ENCODE measurements at places on chromosomes 7 and 10. TPM values are rescaled to one million over a fixed set of nuclear protein-coding genes. Genes with fewer than 3 reads are reported as not detected.
A peak's percentile ranks its signal among the peaks of the same experiment; 100 is the strongest.

GRCh38 chr10:122176232-122177213 lies 94.6 kb upstream of the BTBD16 start:
- H3K4me3 ChIP-seq = no peak overlapping the region
- no peak for DNase-seq
- H3K4me1 ChIP-seq = peaks cover 34% of the 10 kb centered on the region
- H3K27me3 ChIP-seq = no peaks in the 10 kb centered on the region
- no peak overlapping the region for H3K27ac ChIP-seq
- H3K36me3 ChIP-seq = no peaks in the 10 kb centered on the region

DNA sequence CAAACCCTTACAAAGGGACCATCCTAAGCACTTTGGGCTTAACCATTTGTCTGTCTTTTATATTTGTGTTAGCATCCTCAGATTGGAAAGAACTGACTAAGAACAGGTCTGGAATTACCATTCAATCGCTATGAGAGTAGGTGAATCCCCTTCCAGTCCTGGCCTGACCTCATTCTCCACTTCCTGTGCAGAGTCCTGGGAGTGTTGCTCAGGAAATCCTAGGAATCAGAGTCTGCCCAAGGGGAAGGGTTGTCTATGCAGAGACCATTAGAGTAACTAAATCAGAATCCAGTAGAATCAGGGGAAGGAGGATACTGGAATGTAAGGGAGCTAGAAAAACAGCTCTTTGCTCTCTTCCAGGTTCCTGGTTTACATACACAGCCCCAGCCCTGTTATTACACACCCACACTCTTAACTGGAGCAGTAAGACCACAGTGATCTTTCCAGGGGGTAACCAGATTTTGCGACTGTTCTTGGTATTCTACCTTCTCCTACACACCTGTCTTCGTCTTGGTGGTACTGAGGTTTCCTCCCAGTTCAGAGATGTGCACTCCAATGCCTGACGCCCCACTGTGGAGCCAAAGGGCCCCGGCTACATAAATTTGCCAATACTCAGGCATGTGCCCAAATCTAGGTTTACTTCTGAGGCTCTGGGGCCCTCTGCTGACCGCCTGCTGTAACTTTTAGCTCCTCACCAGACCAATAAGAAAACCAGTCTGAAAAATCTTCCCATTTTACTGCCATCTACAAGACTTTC lies 103.7 kb downstream of the RNF216 start:
- peaks cover 60% of the 10 kb centered on the region for H3K4me1 ChIP-seq
- peak overlapping the region; percentile 58 for H3K27ac ChIP-seq
- H3K27me3 ChIP-seq = no peaks in the 10 kb centered on the region
- H3K36me3 ChIP-seq = no peaks in the 10 kb centered on the region
- H3K4me3 ChIP-seq = no peak overlapping the region

GRCh38 chr7:24255139-24255538 lies 28.9 kb upstream of the NPY start:
- no peaks in the 10 kb centered on the region for H3K4me1 ChIP-seq
- H3K27me3 ChIP-seq = peaks cover 5% of the 10 kb centered on the region
- no peak for DNase-seq
- no peak overlapping the region for H3K4me3 ChIP-seq
- no peak overlapping the region for H3K27ac ChIP-seq

GRCh38 chr7:28599411-28599810 lies 187.1 kb downstream of the CREB5 start:
- no peaks in the 10 kb centered on the region for H3K4me1 ChIP-seq
- no peaks in the 10 kb centered on the region for H3K36me3 ChIP-seq
- no peaks in the 10 kb centered on the region for H3K27me3 ChIP-seq
- no peak for DNase-seq

GRCh38 chr10:127937915-127938463 lies 31.1 kb downstream of the PTPRE start:
- no peaks in the 10 kb centered on the region for H3K36me3 ChIP-seq
- no peak overlapping the region for H3K4me3 ChIP-seq
- no peak overlapping the region for H3K27ac ChIP-seq
- no peak for DNase-seq

- no peaks in the 10 kb centered on the region for H3K27me3 ChIP-seq
- no peak overlapping the region for H3K27ac ChIP-seq
- H3K4me1 ChIP-seq = no peaks in the 10 kb centered on the region
- H3K36me3 ChIP-seq = no peaks in the 10 kb centered on the region
- H3K4me3 ChIP-seq = no peak overlapping the region
These were observed 41.0 kb upstream of the CDK6 start for GRCh38 chr7:92877367-92877766.

- H3K27me3 ChIP-seq = no peaks in the 10 kb centered on the region
- no peaks in the 10 kb centered on the region for H3K4me1 ChIP-seq
- no peak overlapping the region for H3K27ac ChIP-seq
- H3K36me3 ChIP-seq = peaks cover 3% of the 10 kb centered on the region
- H3K4me3 ChIP-seq = no peak overlapping the region
- no peak for DNase-seq
These were observed 16.2 kb downstream of the KIFBP start for GRCh38 chr10:69004821-69005220.

GRCh38 chr7:11341285-11341944 lies 367.7 kb downstream of the PHF14 start:
- no peak overlapping the region for H3K27ac ChIP-seq
- no peaks in the 10 kb centered on the region for H3K4me1 ChIP-seq
- DNase-seq = no peak
- no peaks in the 10 kb centered on the region for H3K36me3 ChIP-seq
- H3K4me3 ChIP-seq = no peak overlapping the region
- H3K27me3 ChIP-seq = no peaks in the 10 kb centered on the region

DNA sequence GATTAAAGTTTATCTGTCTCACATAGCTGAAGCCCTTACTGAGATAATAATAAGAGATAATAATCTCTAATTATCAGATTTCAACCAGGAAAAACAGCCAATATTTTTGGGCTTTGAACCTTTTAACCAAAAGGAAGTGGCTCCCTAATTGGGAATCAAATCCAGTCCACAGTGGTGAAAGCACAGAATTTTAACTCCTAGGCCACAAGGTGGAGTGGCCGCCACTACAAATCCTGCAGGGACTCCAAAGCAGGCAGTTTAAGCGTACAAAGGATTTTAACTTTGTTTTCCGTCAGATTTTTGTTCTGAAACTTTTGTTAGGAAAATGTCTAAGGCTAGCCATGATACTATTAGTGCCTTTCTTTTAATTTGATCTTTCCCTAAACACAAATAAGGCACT lies 99.6 kb upstream of the CCNY start:
- H3K4me1 ChIP-seq = no peaks in the 10 kb centered on the region
- no peak overlapping the region for H3K4me3 ChIP-seq
- H3K36me3 ChIP-seq = no peaks in the 10 kb centered on the region
- no peak overlapping the region for H3K27ac ChIP-seq
- no peaks in the 10 kb centered on the region for H3K27me3 ChIP-seq

DNA sequence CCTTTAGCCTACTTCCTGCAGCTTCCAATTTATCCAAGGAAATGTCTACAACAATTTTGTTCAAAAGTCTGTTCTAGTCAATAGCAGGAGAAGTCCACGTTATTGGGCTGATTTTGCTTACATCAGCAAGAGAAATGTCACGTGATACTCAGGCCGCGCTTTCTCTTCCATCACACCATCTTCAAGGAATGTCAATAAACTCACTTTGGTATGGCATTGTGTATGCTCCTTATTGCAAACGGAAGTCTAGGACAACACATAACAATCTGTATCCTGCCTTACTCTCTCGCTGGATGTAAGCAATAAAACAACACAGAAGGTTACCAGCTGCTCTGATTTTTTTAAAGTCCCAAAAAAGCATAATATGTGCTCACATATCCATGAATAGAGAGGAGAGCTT lies 17.1 kb upstream of the STK17A start:
- H3K36me3 ChIP-seq = no peaks in the 10 kb centered on the region
- no peaks in the 10 kb centered on the region for H3K27me3 ChIP-seq
- H3K4me3 ChIP-seq = no peak overlapping the region
- no peak for DNase-seq

GRCh38 chr7:134643131-134643530 lies 3.5 kb upstream of the BPGM start:
- no peak overlapping the region for H3K4me3 ChIP-seq
- H3K4me1 ChIP-seq = peaks cover 22% of the 10 kb centered on the region
- H3K27ac ChIP-seq = no peak overlapping the region
- no peaks in the 10 kb centered on the region for H3K27me3 ChIP-seq
- DNase-seq = no peak
- H3K36me3 ChIP-seq = no peaks in the 10 kb centered on the region

DNA sequence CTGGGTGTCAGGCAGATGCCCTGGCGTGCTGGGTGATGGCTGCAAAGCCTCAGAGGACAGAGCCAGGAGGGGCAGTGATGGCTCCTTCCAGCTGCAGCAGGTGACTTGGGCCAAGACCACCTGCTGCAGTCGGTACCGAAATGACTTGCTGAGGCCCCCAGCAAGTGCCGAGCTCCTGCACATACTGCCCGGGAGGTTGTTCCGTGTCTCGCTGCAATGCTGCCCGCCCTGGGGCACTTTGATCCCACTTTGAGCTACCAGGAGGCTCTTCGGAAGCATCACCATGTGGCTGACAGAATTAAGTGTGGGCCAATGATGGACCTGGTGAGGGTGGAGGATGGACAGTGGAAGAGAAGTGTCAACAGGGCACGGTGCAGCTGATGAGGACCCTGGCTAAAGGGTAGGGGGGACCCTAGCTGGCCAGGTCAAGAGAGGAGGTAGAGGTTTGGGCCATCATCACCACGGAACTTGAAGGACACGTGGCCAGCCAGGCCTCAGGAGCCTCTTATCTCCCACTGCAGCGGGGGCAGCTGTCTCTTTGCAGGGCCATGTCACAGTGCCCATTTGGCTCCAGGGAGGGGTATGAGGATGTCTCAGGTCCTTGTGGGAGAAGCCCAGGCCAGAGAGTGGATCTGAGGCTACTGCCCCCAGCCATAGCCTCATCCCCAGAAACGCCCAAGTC lies 51.1 kb upstream of the NANOS1 start:
- H3K27me3 ChIP-seq = no peaks in the 10 kb centered on the region
- DNase-seq = no peak
- no peak overlapping the region for H3K4me3 ChIP-seq
- H3K4me1 ChIP-seq = no peaks in the 10 kb centered on the region

DNA sequence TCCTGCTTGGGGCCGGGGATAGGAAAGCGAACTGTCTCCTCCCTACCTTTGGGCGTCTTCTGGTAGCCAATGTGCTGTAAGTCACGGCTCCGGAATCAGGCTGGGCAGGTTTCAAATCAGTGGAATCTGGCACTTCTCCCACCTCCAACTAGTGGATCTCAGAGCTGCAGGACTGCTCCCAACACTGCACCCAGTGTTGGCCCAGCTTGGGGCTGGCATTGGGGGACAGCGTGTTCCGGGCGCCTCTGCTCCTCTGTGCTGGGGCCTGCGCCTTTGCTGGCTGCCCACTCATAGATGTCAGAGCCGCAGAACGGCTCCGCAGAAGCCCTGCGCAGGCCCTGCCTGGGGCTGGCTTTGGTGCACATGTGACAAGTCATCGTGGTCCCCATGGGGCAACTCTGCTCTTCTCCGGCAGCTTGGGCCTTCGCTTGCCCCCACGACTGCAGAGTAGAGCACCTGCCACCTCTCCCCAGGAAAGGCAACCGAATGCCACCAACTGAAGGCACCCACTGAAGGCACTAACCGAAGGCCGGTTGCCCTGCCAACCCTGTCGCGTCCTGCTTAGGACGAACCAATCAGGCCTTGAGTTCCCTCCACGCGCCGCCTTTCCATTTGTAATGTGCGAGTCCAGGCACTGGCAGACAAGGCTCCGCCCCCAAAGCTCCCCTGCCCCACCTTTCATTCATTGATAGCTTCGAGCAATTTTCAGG lies 85.5 kb upstream of the ABI1 start:
- no peak overlapping the region for H3K4me3 ChIP-seq
- H3K27ac ChIP-seq = no peak overlapping the region
- DNase-seq = no peak
- H3K36me3 ChIP-seq = no peaks in the 10 kb centered on the region
- H3K4me1 ChIP-seq = no peaks in the 10 kb centered on the region

DNA sequence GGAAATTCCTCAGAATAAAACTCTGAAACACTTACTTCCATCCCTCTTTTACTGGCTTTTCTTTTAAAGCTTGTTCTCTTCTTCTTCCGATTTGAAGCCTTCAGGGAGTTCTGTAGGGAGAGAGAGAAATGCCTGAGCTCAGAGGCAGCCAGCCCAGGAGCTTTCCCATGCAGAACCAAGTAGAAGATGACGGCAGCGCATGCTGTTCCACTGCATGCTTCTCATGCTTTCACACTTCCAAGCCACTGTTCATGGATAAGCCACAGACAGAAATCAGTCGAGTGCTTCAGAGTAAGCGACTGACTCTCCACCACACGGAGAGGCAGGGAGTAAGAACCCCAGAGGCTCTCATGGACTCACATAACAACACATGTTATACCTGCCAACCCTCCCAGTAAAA lies 237.3 kb downstream of the DGKI start:
- no peaks in the 10 kb centered on the region for H3K27me3 ChIP-seq
- no peak overlapping the region for H3K4me3 ChIP-seq
- no peaks in the 10 kb centered on the region for H3K4me1 ChIP-seq
- H3K36me3 ChIP-seq = no peaks in the 10 kb centered on the region

DNA sequence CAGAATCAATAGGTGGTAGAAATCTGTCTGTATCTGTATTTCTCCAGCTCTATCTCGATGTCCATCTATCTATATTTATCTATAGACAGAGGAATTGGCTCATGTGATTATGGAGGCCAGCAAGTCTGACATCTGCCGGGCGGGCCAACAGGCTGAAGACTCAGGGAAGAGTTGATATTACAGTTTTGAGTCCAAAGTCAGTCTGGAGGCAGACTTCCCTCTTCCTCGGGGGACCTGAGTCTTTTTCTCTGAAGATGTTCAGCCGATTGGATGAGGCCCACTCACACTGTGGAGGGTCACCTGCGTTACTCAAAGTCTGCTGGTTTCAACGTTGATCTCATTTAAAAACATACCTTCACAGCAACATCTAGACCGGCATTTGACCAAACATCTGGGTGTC lies 98.7 kb downstream of the RAMP3 start:
- no peaks in the 10 kb centered on the region for H3K36me3 ChIP-seq
- no peaks in the 10 kb centered on the region for H3K4me1 ChIP-seq
- no peak overlapping the region for H3K27ac ChIP-seq

GRCh38 chr10:88608780-88609179 lies 22.2 kb downstream of the LIPJ start:
- no peak overlapping the region for H3K27ac ChIP-seq
- no peaks in the 10 kb centered on the region for H3K36me3 ChIP-seq
- no peaks in the 10 kb centered on the region for H3K27me3 ChIP-seq
- no peaks in the 10 kb centered on the region for H3K4me1 ChIP-seq

GRCh38 chr10:104735757-104736391 lies 94.8 kb downstream of the SORCS3 start:
- no peak overlapping the region for H3K27ac ChIP-seq
- no peaks in the 10 kb centered on the region for H3K36me3 ChIP-seq
- no peaks in the 10 kb centered on the region for H3K27me3 ChIP-seq
- DNase-seq = no peak
- no peak overlapping the region for H3K4me3 ChIP-seq

Gene CRYGN
- not detected for total RNA-seq

Gene APBB1IP
- total RNA-seq = 1.4 TPM

Gene MMP21
- not detected for total RNA-seq

Gene GPRIN2
- total RNA-seq = 0.50 TPM

Gene AMPH
- total RNA-seq = 1.3 TPM

Gene LIPM
- total RNA-seq = not detected

Gene DNAJC30
- total RNA-seq = 9.4 TPM

Gene ZNF365
- not detected for total RNA-seq
